NCI-H345 (cell line): ENCODE measurements at places on chromosomes 7 and 10.

DNA sequence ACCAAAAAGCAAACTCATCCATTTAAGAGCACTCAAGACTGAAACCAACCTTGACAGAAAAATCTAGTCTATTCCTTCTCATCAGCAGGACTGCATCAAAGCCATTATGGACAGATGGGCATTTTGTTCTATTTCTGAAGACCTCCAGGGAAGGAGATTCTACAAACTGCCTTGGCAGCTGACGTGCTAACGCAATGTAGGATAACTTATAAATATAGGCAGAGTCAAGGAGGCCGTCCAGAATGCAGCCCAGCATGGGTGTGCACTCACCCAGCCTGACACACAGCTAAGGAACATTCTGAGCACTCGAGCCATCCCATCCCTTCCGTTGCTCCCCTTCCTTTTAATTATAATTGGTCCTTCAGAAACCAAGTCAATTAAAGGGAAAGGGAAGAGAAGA is 25.3 kb upstream of the NEBL start:
- DNase-seq, result peak; percentile 89

DNA sequence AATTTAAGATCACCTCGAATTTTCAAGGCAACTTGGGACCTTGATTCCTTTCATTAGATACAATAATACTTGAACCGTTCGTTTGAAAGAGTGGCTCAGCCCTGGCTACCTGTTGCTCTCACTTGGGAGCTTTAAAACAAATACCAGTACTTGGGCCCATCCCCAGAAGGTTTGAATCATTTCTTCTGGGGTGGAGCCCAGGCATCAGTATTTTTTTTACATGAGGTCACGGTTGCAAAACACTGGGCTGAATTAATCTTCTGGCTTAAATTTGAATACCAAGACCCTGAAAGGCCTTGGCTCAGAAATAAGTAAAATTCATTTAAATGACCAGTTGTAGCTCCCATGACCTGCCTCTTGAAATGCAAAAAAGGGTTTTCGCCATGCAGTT is 214.9 kb downstream of the CREB5 start:
- DNase-seq, result no peak

- DNase-seq, result no peak
These were observed 1.2 kb downstream of the NACAD start for GRCh38 chr7:45087301-45088145.

DNA sequence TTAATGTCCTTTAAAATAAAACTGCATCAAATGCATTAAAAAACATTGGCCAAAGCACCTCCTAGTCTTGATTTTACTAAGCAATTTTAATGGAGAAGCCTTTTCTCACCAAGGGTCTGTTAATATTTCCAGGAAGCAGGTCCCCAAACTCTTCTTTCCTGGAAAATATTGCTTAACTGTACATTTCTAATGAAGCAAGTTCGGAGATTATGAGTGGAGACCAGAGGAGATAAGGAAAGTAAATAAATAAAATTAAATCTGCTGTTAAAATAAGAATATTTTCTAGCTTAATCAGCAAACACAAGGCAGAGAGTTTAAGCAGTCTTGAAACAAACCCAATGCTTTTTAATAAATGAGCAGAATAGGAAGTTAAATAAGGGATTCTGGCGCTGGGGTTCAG is 322.4 kb downstream of the PTEN start:
- no peak for DNase-seq

DNA sequence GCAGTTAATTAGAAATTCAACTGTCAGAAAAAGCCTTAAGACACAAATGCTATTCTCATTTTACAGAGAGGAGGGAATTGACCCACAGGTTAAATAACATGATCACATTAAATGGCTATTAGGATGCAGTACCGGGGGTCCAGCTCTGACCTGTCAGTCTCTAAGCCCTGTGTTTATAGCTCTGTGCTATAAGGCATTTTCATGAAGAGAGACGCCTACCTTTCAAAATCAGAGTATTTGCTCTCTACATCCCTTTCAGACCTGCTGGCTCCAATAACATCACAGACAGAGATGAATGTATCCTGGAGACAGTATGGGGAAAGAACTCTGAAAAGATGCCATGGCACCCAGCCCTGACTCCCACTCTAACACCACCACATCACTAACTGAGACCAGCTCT is 189.9 kb upstream of the PRSS58 start:
- no peak for DNase-seq

GRCh38 chr7:63057265-63057664 is 941.4 kb upstream of the ZNF722 start:
- DNase-seq, result no peak

GRCh38 chr7:133011746-133012145 is 70.1 kb downstream of the CHCHD3 start:
- DNase-seq, result no peak

DNA sequence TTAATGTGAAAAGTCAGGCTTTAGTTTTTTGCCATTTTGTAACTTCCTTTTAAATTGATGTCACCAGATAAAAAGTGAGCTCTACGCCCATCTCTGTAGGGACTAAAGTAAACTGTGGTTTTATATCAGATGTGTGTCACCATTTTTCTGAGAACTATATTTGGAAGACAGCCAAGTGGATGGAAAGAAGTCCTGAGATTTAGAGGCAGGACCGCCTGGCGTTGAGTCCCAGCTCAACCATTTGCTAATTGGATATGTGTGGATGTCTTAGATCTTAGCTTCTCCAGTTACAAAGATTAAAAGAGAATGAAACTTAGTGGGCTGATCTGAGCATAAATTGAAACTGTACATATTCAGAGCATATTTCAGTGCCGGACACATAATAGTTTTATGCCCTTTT is 691.6 kb upstream of the CELF2 start:
- no peak for DNase-seq

DNA sequence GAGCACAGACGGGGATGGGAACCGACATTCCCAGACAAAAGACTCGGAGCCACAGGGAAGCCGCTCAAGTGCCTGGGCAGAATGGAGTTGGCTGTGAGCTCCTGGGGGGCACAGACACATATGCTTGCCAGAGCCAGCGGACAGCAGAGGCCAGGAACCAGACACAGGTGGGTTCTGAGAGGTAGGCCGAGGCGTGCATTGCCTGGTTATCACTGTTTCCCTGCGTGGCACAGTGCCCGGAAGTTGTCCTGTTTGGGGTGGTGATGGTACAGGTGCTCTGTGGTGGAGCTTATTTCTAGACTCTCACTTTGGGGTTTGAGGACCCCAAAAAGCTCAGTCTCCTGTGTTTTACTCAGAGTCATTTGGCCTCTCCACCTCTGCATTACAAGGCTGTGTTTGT is 2.5 kb downstream of the PALD1 start:
- DNase-seq, result peak; percentile 33

GRCh38 chr7:154738216-154738615 is 264.7 kb downstream of the PAXIP1 start:
- DNase-seq, result no peak

DNA sequence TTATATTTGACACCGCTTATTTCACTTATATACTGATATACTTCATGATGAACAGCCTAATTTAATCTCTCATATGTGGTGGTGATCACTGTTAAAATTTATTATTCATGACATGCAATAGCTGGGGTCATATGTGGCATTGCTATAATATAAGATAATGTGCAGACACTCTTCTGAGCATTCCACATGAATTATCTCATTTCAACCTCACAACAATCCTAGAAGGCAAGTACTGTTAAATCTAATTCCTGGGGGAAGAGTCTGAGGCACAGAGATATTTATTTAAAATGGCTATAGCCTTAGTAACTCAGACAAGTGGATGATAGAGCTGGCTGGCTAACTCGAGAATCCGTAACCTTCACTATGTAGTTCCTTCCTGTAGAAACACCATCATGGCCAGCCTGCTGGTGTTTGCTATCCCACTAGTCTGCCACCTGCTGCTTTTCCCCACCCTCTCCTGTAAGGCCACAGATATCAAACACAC is 46.6 kb upstream of the A1CF start:
- DNase-seq, result no peak

DNA sequence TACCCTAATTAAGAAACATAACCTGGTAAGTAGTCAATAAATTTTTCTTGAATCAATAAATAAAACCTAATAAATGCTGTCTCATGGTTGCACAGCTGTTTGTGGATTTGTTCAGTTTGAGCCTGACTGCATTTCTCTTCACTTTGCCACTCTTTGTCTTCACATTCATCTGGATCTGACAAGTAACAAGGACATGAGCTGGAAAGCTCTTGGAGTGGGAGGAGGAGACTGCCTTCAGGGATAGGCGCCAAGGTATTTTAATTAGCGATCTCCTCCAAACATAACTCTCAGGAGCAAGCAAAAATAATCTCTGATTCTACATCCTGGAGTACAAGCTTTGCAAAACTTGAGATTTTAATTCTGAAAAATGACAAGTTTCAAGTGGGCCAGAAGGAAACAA is 251.0 kb downstream of the BMPER start:
- DNase-seq, result no peak

- peak; percentile 59 for DNase-seq
These were observed 64.0 kb upstream of the CACUL1 start for GRCh38 chr10:118818621-118819221.

DNA sequence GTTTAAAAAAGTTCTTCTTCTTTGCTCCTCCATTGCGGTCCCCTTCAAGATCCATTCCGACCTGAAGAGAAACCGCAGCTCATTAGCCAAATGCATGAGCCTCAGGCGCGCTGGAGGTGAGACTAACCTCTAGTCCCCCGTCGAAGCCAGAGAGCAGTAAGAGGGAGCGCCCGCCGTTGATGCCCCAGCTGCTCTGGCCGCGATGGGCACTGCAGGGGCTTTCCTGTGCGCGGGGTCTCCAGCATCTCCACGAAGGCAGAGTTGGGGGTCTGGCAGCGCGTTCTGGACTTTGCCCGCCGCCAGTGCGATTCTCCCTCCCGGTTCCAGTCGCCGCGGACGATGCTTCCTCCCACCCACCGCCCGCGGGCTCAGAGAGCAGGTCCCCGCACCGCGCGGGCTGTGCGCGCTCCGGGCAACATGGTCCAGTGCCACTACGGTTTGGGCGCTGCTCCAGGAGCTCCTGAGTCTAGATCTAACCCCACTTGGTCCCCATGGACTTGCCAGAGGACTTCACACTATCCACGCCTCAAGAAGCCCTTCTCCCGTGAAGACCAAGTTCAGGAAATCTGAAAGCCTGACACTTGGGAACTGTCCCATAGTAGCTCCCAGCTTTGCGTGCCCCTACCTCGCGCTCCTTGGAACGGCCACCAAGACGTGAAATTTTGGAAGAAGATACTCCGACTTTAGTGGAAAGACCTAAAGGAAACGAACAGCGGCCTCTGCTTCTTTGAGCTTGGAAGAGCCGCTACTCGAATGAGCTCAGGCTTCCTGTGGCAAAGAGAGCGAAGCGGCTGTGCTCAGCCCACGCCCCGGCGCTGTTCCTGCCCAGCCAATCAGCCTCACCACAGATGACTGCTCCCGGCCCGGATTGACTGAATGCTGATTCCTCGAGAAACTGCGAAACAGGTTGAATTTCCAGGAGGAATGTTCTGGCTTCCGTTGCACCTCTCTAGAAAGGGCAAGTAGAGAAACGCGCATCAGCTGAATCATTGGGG is at the start of gene ABCB1:
Gene ABCB1, minus strand, starts transcription at position 755 of the 995 bp plus-strand sequence. Its CDS starts 700 bp downstream, at position 55.
- DNase-seq, result peak; percentile 35

GRCh38 chr7:151773797-151774196 is 103.1 kb downstream of the PRKAG2 start:
- DNase-seq, result peak; percentile 86

DNA sequence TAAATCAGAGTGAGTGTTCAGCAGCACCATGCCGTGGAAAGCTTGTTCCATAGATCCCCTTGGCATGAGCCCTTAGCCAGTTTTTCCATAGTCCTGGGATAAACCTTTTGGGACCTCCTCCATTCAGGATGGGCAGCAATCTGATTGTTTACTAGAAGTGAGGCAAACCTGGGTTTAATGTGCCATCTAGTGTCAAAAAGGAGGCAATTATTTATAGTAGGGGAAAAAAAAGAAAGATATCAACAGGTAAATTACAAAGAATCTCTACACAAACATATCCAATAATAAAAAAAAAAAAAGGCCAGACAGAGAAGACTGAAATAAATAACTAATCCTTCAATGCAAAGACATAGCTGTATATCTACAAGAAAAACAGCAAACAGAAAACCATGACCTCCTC is 229.0 kb upstream of the STK17A start:
- DNase-seq, result no peak

DNA sequence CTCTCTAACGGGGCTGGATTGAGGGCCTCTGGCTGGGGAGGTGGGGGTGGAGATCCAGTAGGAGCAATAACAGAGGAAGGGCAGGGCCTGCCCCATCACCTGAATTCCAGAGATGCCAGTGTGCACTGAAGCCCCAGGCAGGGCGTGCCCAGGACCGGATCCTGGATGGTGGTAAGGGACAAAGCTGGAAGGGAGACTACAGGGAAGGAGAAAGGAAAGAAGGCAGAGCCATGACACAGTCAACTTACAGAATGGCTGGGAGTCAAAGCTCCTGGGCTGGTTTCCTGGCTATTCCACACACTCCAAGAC is 666 bp downstream of the TMEM139 start:
- DNase-seq, result no peak

- DNase-seq, result no peak
These were observed 28.0 kb downstream of the NIPSNAP2 start for GRCh38 chr7:55992346-55992745.

GRCh38 chr10:81820418-81820817 is 54.6 kb upstream of the NRG3 start:
- DNase-seq, result peak; percentile 7

DNA sequence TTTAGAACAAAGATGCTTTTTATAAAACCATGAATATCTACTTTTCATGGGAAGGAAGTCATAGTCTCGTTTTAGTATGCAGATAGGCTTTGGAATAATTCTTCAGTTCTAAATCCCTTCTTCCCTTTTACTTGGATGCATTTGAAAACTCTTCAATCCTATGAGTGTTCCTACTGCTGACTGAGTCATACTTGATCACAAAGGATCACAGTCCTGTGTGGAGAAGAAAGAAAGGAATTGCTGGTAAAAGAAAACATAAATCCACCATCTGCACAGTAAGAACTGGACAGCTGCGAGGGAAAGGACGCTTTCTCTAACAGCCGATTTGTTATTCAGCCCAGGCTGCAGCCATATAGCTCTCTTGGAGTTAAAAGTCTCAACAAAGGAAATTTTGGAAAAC is 209.9 kb downstream of the SEMA3E start:
- no peak for DNase-seq

DNA sequence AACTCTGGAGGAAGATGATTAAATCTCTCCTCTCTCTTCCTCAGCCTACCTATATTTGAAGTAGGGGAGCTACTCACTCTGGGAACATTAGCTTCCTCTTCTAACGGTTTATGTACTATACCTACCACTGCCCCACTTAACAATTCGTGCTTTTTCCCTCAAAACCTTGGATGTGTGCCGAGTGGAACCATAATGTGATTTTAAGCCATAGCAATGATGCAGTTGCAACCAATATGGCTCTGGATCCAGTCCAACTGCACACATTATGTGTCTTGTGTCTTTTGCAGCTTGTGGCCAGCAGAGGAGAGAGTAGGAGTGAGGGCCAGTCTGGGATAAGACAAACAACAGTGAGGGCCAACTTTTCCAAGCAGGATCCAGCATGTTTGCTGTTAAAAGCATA is 170.7 kb downstream of the GATA3 start:
- DNase-seq, result no peak

GRCh38 chr10:27390681-27391080 is 113.4 kb upstream of the RAB18 start:
- DNase-seq, result no peak

GRCh38 chr10:2414562-2414961 is 652.8 kb upstream of the PFKP start:
- DNase-seq, result no peak
